ENCODE measurements at places on chromosomes 5 and 9.

GRCh38 chr9:72898784-72899733 lies 53.8 kb downstream of the ALDH1A1 start:
- DNase-seq = no peak

GRCh38 chr5:158801893-158802292 lies 297.8 kb downstream of the EBF1 start:
- DNase-seq = no peak

DNA sequence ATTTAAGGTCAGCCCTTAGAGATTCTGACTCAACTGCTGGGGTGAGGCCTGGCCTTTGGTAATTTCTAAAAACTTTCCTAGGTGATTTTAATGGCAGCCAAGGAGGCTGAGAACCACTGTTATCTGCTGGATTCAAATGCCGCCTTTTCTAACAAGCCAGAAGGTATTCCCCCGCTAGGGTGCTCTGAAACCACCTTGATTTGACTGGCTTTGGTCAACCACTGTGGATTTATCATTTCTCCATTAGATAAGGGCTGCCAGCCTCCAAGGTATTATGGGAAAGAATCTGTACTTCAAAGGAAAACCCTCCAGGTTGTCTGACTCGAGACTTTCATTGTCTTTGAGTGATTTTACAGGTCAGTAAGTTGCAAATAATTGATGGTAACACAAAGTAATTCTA lies 4.3 kb downstream of the ANXA6 start:
- DNase-seq = no peak

DNA sequence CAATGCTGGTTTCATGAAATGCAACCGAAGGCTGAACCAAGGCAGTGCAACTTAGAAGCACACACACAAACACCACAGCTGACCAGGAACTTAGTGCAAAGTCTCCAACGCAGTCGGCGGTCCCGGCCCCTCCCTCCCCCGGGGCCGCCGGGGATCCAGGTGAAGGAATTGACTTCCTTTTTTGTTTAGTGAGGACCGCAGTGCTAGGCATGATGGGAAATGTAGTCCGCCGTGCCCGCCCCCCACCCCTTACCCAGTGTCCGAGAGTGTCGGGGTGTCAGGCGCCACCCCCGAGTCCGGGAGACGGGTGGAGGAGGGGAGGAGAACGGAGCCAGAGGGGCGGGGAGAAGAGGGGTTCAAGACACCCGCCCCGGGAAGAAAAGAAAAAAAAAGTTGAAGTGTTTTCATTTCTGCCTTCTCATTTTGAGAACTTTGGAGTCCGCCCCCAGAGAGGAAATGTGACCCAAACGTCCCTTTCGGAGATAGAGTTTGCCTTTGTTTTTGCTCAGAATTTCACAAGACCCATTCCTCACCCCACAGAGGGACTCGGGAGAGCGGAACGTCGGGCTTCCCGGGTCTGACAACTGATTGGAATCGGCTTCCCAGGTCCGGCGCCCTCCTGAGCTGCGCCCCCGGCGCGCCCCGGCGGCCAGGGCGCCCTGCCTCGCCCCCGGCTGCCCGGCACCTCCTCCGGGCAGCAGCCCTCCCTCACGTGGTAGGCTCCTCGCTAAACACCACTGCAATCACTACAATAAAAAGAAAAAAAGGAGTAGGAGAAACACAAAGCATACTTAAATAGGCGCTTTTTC lies 2.0 kb downstream of the IER5L start:
- DNase-seq = no peak

DNA sequence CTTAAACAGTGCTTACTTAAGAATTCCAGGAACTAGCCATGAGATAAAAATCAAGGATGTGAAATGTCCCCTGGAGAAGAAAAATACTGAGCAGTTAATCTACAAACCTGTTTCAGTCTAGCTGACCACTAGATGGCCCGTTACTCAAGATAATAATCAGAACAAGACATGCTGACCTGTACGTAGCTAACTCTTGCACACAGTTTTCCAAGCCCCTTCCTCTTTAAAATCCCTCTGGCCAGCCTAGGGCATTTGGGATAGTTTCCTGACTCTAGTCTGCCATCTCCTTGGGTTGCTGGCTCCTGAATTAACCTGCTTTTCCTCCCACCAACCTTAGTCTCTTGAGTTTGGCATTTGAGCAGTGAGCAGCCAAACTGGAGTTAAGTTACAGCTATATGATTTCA lies 59.2 kb upstream of the TRAF1 start:
- no peak for DNase-seq

Data from stimulated activated CD8-positive, alpha-beta memory T cell treated with anti-CD3 and anti-CD28 coated beads, Interleukin-4, amount 100 ng/mL, for 1 hour (primary cell).